Fibroblast of skin of scalp (primary cell): ENCODE measurements at places on chromosomes 2 and 18.
A peak's percentile ranks its signal among the peaks of the same experiment; 100 is the strongest.

DNA sequence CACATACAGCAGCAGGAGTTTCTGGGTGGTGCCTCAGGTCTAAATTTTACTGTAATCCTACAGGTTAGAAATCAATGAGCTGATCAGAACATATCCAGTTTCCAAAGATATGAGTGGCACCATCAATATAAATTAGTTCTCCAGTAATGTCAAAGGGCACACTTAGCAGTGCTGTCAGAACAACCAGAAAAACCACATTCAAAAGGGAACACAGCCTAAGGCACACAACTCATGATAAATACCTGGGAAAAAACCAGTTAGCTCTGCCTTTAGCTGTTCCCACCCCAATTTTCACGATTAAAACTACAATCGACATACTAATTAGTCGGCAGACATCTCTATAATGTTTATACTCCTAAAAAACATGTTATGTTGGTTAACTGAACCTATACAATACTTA is 31.5 kb downstream of the ATP8B1 start:
- DNase-seq, result no peak

DNA sequence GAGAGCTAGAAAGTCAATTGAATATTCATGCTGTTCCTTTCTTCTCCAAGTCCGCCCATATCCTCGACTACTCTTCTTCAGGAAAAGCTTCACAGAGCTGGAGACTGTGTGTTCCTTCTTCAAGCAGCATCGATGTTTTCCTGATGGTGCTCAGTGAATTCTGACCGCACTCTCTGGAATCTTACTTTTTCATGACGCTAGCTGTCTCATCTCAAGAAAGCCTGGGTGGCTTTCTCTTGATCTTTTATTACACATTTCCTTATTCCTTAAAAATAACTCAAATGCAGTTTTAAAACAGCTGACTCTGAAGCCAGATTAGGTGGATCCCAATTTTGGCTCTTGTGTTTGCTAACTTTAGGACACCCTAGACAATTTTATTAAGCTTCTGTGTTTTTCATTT is 1245.1 kb upstream of the LRRTM1 start:
- no peak for DNase-seq

GRCh38 chr2:205895981-205896655 is 189.9 kb downstream of the INO80D start:
- DNase-seq, result no peak

DNA sequence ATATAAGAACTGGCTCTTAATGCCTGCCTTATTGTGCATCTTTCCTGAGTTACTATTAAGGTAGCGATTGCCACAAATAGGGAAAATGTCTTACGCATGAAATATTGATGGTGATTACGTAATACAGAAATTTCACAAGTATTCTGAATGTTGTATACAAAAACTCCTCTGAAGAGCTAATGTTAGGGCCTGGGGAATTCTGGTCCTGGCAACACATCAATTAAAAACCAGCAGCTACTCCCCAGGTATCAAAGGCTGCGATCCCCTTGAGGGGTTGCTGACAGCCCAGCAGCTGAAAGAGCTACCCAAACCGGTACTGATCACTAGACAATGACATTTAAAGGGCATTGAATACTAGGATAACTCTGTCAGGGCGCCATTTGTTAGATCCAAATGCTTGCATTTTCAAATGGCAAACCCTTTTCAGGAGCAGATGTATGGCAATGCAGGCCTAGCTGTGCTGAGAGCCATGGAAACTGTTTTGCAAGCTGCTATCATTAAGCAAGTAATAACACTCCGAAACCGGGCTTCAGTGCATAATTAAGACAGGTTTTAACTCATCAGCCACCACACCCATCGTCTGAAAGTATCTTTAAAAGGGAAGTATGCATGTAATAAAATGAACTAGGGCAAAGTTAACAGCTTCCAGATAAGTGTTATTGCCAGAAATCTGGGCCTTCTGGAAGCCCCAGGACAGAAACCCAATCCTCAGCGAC is 78.4 kb downstream of the CLHC1 start:
- no peak for DNase-seq

DNA sequence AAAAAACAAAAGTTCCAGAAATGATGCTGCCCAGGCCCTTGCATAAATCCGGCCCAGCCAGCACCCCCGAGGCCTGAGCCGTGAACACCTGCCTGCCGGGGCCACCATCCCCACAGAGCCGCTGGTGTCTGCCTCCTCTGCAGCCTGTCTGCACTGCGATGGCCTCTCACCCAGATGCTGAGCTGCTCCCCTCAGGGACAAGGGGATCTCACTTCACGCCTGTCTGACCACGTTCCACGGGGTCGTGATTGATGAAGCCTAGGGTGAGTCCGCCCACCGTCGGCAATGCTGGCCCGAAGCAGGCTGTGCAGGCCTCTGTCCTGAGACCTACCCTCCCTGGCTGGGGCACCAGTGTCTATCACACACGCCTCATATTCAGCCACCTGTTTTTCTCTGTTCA is 444.2 kb downstream of the EIPR1 start:
- no peak for DNase-seq

DNA sequence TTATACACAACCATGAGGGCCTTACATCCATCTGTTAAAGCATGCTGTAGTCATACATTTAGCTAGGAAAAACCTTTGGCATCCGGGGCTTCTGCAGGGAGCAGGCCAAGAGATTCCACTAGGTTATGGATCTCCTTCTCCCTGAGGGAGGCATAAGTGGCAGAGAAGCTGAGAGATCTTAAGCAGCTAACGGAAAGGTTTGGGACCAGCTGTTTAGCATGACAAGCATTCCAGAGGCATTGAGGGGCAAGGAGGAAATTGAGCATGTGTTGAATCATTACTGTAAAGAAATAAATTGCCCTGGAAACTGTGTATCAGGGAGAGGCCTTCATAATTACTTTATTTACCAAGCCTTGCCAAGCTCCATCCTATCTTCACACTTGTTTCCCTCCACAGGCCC is 643.1 kb downstream of the CNTNAP5 start:
- DNase-seq, result no peak

- no peak for DNase-seq
Observed at GRCh38 chr2:237177052-237177451, 91.4 kb downstream of the COPS8 start.

DNA sequence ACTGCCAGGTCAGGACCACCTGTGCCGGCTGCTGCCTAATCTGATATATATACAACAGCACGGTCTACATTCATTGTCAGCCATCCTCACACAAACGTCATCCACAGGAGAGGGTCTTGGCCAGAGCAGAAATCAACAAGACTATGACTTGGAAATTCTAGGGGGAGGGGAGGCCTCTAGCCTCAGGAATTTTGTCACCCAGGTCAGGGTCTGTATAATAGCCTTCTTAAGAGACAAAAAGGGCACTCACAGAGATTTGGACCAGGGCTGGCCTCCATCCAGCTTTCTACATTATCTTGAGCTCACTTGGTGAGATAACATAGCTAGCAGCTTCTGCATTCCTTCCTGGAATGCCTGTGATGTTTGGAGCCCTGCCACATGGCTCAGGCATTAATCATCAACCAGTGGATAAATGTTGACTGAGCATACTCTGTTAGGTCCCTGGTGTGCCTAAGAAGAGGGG is 50.4 kb upstream of the CTIF start:
- DNase-seq, result peak; percentile 98

DNA sequence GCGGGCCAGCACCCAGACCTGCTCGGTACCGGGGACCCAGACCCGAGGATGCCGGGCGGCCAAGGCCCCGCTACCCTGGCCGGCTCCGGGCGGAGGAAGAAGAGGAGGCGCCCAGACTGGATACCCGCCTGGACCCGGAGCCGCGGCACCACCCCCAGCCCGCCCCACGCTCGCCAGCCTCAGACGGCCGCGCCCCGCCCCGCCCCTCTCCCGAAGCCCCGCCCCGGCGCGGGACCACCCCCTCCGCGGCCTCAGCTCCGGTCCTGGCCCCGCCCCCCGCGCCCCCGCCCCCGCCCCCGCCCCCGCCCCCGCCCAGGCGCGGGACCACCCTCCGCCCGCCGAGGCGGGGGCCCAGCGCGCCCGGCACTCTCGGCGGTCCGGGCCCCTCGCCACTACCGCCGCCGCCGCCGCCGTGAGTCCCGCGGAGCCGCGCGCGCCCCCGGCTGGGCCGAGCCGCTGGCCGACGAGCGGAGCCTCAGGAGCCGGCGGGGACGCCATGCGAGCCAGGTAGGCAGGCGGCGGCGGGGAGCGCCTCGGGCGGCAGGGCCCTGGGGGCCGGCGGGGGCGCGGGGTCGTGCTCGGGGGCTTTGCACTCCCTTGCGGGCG is at the start of gene SH3BP4:
Gene SH3BP4, plus strand, starts transcription at position 354 of the 606 bp plus-strand sequence. CDS start 82,986 bp downstream, outside the sequence.
- peak; percentile 90 for DNase-seq

GRCh38 chr2:238655198-238655860 is 192.6 kb upstream of the TWIST2 start:
- DNase-seq, result no peak

- no peak for DNase-seq
Observed at GRCh38 chr2:119419065-119419464, 12.6 kb upstream of the TMEM37 start.

DNA sequence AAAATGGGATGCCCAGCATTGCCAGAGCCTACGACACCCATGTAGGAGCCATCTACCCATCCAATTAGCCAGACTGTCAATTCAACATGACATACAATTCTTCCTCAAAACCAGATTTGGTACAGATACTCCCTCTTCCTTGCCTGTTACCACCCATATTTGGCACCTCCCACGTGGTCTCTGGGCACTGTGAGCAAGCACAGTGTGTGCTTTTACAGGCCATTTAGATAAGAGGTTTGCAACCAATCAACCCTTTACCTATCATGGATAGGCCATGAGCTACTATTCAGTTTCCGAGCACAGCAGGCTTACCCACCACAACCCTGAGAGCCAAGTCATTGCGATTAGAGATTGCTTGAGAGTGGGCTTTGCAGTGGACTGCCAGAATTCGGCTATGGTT is 40.9 kb downstream of the ARID5A start:
- no peak for DNase-seq

- DNase-seq, result no peak
Observed at GRCh38 chr2:105834931-105835330, 90.2 kb downstream of the NCK2 start.

DNA sequence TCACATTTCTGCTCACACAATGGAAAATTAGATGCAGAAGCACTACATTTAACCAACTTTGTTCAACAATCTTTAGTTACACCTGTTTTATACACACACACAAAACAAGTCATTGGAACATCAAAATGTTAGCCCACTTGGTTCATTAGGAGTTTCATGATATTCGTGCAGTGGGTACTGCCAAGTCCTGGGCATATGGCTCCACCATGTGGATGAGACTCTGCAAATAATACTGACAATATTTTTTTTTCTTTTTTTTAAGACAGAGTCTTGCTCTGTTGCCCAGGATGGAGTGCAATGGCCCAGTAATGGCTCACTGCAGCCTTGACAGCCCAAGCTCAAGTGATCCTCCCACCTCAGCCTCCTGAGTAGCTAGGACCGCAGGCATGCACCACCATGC is 34.5 kb upstream of the GRB14 start:
- peak; percentile 32 for DNase-seq

DNA sequence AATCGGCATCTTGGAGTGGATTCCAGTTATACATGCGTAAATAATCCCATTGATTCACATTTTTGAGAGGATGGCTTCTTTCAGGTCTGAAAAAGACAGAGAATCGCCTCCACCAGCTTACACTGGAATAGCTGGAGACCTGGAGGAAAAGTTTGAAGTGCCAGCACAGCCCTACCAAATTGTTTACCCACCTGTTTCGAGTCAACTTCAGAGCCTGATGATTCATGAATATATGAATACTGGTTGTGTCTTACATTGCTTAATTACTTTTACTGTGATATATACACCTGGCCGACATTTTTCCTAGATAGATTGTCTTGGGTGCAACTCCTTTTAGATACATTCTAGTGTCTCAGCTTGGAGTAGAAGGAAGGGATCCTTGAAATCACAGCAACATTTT is 335 bp upstream of the NCKAP5 start:
- no peak for DNase-seq

- DNase-seq, result no peak
Observed at GRCh38 chr2:112087346-112088020, 32.4 kb downstream of the TMEM87B start.

DNA sequence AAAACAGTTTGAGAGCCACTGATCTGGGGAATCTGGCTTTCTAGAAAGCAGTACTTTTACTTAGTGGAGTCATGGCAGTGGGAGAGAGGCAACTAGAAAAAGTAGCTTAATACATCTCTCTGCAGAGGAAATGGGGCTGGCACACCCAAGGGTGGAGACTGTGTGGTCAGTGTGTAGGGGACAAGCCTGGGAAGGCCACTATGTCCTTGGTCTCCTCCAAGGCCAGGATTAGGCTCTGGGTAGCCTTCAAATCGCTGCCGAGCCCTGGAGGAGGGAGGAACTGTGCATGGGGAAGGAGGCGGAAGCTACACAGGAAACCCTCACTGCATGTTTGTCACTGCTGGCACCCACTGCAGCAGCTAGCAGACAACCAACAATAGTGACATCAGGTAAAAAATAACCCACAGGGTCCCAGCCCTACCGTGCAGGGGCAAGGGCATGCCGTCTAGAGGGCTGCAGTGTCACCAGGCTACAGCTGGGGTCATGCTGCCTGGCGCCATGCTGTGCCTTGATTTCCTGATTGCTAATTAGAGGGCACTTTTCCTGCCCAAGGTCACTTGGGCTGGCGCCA is 34.8 kb downstream of the LBH start:
- no peak for DNase-seq

DNA sequence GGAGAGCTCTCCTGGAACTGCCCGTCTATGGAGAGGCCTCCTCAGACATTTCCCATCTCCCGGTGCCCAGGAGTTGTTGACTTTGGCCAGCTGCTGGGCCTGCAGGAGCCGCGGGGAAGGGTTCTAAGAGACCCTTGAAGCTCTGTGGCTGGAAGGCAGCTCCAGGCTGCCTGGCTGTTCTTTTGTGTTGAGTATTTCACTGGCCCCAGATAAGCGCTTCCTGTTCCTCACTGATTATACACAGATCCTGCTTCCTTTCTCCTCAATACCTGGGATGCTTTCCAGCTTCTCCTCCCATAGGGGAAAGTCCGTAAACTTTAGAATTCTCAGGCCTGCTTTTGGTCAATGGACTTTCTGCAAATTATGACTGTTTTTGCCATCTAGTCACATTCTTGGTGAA is 57.8 kb downstream of the TGOLN2 start:
- DNase-seq, result no peak

GRCh38 chr2:203673933-203674332 is 32.5 kb upstream of the CD28 start:
- DNase-seq, result peak; percentile 45

DNA sequence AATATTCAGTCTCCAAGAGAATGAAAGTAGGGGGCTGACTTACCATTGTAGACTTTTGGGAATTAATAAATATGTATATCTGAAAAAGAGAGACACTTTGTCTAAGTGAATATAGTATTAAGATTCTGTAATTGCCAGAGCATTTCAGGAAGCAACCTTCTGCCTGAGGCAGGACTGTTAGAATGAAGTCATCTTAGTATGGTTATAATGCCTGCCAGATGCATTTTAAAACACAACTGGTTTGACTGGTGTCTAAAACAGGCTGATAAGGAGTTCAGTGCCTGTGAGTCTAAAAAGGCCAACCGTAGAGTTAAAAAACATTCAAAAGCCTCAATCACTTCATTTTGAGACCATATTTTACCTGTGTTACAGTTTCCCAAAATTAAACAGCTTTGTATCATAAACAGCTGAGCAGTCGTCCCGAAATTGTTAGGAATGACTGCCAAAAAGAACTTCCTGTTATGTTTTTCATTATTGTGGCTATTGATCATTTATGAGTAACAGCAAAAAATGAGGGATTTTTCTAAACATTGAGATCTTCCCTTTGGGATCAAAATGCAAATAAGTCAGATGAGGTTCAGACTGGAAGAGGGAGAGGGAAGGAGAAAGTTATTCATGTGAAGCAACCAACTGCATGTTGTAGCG is 443.9 kb downstream of the PID1 start:
- DNase-seq, result no peak
